ENCODE measurements at places on chromosomes 5 and 9.

- no peak for DNase-seq
These were observed 93.0 kb downstream of the SUSD1 start for GRCh38 chr9:112081918-112082729.

GRCh38 chr5:146137967-146138403 is 32.6 kb upstream of the PLAC8L1 start:
- DNase-seq: no peak

DNA sequence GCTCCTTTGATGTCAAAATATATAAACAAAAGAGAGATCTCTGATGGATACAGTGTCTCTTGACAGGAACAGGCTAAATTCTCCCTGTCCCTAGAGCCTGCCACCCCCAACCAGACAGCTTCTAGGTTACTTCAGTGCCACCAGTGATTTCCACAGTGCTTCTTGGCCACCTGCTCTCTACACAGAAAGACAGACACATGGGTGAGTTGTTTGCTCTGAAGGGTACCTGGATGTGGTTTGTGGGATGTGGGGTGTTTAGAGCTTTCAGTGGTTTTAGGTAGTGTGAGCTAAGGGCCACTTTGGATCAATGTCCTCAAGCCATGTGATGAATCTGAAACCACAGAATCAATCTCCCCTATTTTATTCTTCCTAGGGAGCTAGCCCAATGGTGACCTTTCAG is 125.4 kb downstream of the ANKRD18B start:
- DNase-seq: no peak

DNA sequence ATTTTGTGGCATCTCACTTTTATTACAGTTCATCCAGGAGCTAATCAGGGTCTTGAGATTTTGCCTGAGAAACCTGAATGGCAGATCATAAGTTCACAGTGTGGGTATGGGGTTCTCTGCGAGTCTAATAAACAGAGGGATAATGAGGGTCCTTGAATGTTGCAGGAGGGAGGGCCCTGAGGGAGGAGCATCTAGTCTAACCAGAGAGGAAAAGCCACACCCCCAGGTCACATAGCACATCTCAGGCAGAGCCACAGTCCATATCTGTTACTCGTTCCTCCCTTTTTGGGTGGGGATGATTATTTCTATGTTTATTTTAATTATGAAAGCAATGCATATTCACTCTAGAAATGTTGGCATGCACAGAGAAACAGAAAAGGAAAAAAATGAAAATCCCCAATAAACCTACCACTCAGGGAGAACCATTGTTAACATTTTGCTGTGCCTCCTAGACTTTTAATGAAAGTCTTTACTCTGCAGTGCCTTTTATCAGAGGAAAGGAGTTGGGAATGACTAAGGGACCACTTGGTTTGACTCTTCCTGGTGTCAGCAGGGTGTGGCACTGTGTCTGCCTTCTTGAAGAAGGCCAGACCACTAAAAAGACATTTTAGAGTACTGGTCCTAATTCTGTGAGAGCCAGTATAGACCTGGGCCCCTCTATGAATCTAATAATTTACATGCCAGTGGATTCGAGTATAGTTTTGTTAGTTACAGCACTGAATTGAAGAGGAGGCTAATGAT is 2.8 kb downstream of the GALNT12 start:
- DNase-seq: no peak

- DNase-seq: no peak
These were observed 1.1 kb downstream of the PCDHAC2 start for GRCh38 chr5:140967226-140967893.

- no peak for DNase-seq
These were observed 7.1 kb downstream of the BRD9 start for GRCh38 chr5:885529-885928.
